SJCRH30 (cell line): ENCODE measurements at places on chromosomes 6 and 20. TPM values are rescaled to one million over a fixed set of nuclear protein-coding genes. Genes with fewer than 3 reads are reported as not detected.

Gene FABP7
- 1.6 and 1.7 TPM in 2 replicates for total RNA-seq

Gene CCN6
- total RNA-seq = not detected in 2 replicates

Gene NKAIN4
- total RNA-seq = 15.5 and 16.4 TPM in 2 replicates

Gene ZBTB12
- total RNA-seq = 4.8 and 5.4 TPM in 2 replicates

Gene MICAL1
- total RNA-seq = 23.0 and 27.2 TPM in 2 replicates

Gene GCNT2
- total RNA-seq = 0.14 and 0.28 TPM in 2 replicates

Gene FOXA2
- total RNA-seq = 2.7 and 3.2 TPM in 2 replicates

Gene TOX2
- 7.9 and 10.1 TPM in 2 replicates for total RNA-seq

Gene GLO1
- total RNA-seq = 453 and 485 TPM in 2 replicates

Gene DYNLT2
- 1.9 and 4.3 TPM in 2 replicates for total RNA-seq

Gene MOCS1
- 7.3 TPM in 2 replicates for total RNA-seq

Gene CD83
- 13.2 and 15.0 TPM in 2 replicates for total RNA-seq

Gene PRDM13
- total RNA-seq = not detected in 2 replicates

Gene RIPPLY2
- 0.06 and 0.15 TPM in 2 replicates for total RNA-seq

Gene MAS1
- 0.04 TPM in 1 of 2 replicates, not detected in the other for total RNA-seq

Gene CRIP3
- not detected in 2 replicates for total RNA-seq

Gene SLC17A1
- total RNA-seq = not detected in 2 replicates

Gene SIRPB2
- not detected in 2 replicates for total RNA-seq

Gene COL19A1
- total RNA-seq = 6.1 and 7.3 TPM in 2 replicates

Gene SERPINB1
- total RNA-seq = 2.3 TPM in 2 replicates

Gene MUC21
- total RNA-seq = not detected in 2 replicates

Gene DPPA5
- total RNA-seq = not detected in 2 replicates

Gene RBM24
- total RNA-seq = 29.3 and 32.2 TPM in 2 replicates

Gene ASIP
- total RNA-seq = not detected in 2 replicates

Gene GTF2H4
- 15.1 and 24.2 TPM in 2 replicates for total RNA-seq

Gene NHSL1
- total RNA-seq = 4.1 and 5.3 TPM in 2 replicates

Gene MCCD1
- not detected in 2 replicates for total RNA-seq

Gene CALHM4
- not detected in 2 replicates for total RNA-seq

Gene PSORS1C2
- total RNA-seq = not detected in 2 replicates

Gene CST4
- not detected in 2 replicates for total RNA-seq

Gene DEFB110
- not detected in 2 replicates for total RNA-seq

Gene CBLN4
- total RNA-seq = not detected in 2 replicates

Gene LKAAEAR1
- total RNA-seq = not detected in 2 replicates

Gene CSNK2B
- total RNA-seq = 197 and 208 TPM in 2 replicates
